Activated CD4-positive, alpha-beta memory T cell treated with anti-CD3 and anti-CD28 coated beads for 36 hours (primary cell): ENCODE measurements at places on chromosomes 1 and 21. TPM values are rescaled to one million over a fixed set of nuclear protein-coding genes. Genes with fewer than 3 reads are reported as not detected.

The DTL gene
- 88.2 TPM for total RNA-seq

The FMO4 gene
- total RNA-seq: 1.9 TPM

The OR2L13 gene
- total RNA-seq: not detected

The RNU1-3 gene
- total RNA-seq: 1,409 TPM

The YOD1 gene
- 7.2 TPM for total RNA-seq

The KRTAP22-2 gene
- total RNA-seq: not detected

The CSDE1 gene
- 464 TPM for total RNA-seq

The USP16 gene
- 42.1 TPM for total RNA-seq

The FNDC5 gene
- not detected for total RNA-seq

The DCST1 gene
- total RNA-seq: not detected

The NPHS2 gene
- total RNA-seq: not detected

The DMRTA2 gene
- not detected for total RNA-seq

The CRYAA gene
- not detected for total RNA-seq

The TTC22 gene
- 4.6 TPM for total RNA-seq

The SPATA1 gene
- total RNA-seq: 3.8 TPM

The SFN gene
- total RNA-seq: 1.5 TPM

The SLC22A15 gene
- total RNA-seq: 0.69 TPM

The EDN2 gene
- not detected for total RNA-seq

The TSPAN1 gene
- 0.53 TPM for total RNA-seq

The KIF2C gene
- 107 TPM for total RNA-seq

The SYPL2 gene
- total RNA-seq: not detected

The LRRN2 gene
- total RNA-seq: not detected

The FAAH gene
- total RNA-seq: 5.3 TPM

The MTARC2 gene
- total RNA-seq: not detected

The MR1 gene
- 21.2 TPM for total RNA-seq

The OR2T33 gene
- total RNA-seq: not detected

The NPR1 gene
- total RNA-seq: 0.07 TPM

The CELA3A gene
- not detected for total RNA-seq

The RLF gene
- 19.7 TPM for total RNA-seq

The SPATA6 gene
- total RNA-seq: 1.8 TPM

The SYT2 gene
- total RNA-seq: not detected

The CIART gene
- 1.3 TPM for total RNA-seq

The TMOD4 gene
- total RNA-seq: 1.7 TPM

The LCE1B gene
- total RNA-seq: not detected

The MAGOH gene
- 89.5 TPM for total RNA-seq

The OLFML3 gene
- total RNA-seq: 0.21 TPM

The CD48 gene
- total RNA-seq: 190 TPM

The RNU1-1 gene
- 1,390 TPM for total RNA-seq

The ARMH1 gene
- 134 TPM for total RNA-seq

The TSSK3 gene
- total RNA-seq: 0.90 TPM

The YRDC gene
- total RNA-seq: 36.1 TPM
